ENCODE measurements at places on chromosomes 16 and 17. TPM values are rescaled to one million over a fixed set of nuclear protein-coding genes. Genes with fewer than 3 reads are reported as not detected.

- DNase-seq: no peak
Observed at GRCh38 chr17:6413065-6413464, 21.9 kb downstream of the AIPL1 start.

GRCh38 chr16:88658714-88659113, 4.2 kb downstream of the MVD start:
- peak; percentile 75 for DNase-seq

GRCh38 chr16:14524979-14525378, 105.1 kb downstream of the PARN start:
- DNase-seq: no peak

DNA sequence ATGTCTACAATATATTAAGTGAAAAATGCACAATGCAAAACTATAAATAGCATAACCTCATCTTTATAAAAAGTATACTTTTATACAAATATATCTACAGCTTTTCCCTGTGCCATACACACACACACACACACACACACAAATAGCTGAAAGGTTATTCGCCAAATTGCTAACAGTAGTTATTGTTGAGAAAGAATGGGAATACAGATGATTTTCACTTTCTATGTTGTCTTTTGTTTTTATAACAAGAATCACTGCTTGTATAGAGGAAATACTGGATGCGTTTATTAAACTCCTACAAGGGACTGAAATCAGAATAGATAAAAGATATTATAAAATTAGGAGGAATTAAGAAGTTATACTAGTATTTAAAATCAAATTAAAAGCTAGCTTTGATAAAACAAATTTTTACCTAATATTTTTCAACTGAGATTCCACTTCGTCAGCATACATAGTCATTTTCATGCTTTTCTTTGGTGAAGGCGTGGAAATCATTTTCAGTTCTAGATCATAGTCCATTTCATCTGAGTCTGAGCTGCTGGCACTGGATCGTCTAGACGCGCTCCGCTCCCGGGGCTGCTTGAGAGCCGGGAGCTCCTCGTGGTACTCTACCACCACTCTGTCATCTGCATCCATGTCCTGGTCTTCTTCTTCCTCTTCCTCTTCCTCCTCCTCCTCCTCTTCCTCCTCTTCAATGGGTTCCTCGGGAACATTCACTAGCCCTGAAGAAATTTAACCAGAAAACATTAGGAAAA, 17.0 kb upstream of the ITGAE start:
- DNase-seq: no peak

Gene C16orf54
- total RNA-seq: 2.6 TPM

DNA sequence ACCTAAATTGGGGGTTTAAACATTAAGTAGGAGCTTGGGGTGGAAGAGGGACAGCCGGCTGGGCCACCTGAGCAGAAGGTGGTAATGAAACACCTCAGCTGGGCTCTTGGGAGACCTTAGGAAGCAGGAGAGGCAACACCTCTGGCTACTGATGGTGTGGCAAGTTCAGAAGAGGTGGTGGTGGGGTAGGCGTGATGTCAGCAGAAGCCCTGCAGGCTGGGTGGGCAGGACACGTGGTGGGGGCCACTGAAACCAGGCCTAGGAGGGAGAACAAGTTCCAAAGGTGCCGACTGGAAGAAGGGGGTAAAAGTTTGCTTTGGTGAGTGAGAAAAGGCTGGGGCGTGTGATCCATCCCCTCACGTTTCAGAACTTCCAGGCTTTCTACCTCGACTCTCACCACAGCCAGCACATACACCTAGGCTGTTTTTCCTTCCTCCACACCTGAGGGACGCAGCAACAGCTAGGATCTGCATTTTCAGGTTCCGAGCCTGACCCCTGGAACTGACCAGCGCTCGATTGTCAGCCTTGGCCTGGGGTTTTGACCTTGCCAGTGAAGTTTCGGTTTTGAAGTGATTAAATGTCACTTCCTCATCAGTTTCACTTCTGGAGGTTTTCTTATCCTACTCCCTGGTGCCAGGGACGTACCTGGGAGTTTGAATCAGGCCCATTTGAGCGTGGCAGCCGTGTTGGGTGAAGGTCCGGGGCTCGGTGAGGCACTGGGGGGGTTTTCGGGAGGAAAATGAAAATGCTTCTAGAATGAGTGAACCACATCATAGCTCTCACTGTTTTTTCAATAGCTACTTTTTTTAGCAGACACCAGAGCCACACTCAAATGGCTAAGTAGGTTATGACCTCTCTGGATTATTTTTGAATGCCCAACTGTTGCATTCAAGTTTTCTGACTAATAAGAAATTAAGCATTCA, 10.0 kb downstream of the SNN start:
- peak; percentile 31 for DNase-seq

GRCh38 chr16:75181630-75182029, 25.3 kb downstream of the CTRB2 start:
- no peak for DNase-seq

Gene CTF1
- 6.2 TPM for total RNA-seq

DNA sequence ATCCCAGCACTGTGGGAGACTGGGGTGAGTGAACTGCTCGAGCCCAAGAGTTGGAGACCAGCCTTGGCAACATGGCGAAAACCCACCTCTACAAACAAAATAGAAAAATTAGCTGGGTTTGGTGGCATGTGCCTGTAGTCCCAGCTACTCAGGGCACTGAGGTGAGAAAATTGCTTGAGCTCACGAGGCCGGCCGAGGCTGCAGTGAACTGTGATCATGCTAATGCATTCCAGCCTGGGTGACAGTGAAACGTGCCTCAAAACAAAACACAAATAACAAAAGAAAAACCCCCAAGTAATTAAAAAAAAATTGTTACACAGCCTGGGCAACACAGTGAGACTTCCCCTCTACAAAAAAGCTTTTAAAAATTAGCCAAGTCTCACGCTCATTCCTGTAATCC, 5.0 kb downstream of the CCDC47 start:
- DNase-seq: no peak

DNA sequence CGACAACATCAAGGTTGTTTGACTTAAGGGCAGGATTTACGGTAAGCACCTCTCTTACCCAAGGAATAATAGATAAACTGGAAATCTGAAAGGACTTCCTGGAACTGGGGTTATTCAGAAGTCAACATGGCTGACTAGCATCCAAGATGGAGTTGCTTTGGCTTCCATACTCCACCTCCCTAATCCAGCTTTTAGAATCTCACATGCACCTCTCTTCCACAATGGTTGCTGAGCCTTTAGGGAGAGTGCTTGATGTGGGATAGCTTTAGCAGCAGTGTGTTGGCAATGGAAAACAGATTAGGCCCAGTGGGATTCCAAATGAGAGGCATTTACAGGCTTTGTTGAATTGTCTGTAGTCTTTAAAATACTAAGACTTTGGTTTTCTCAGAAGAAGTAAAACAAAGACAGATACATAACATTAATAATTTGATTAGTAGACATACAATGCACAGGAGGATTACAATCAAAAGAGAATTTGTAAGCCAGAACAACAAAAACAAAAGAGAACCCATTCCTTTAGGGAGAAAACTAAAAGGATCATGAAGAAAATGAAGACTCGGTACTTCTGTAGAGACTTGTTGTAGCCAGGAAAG, 222.0 kb downstream of the HS3ST3B1 start:
- no peak for DNase-seq

Gene VMO1
- total RNA-seq: 19.3 TPM

GRCh38 chr16:75810342-75810741, 84.1 kb upstream of the CPHXL start:
- DNase-seq: no peak

DNA sequence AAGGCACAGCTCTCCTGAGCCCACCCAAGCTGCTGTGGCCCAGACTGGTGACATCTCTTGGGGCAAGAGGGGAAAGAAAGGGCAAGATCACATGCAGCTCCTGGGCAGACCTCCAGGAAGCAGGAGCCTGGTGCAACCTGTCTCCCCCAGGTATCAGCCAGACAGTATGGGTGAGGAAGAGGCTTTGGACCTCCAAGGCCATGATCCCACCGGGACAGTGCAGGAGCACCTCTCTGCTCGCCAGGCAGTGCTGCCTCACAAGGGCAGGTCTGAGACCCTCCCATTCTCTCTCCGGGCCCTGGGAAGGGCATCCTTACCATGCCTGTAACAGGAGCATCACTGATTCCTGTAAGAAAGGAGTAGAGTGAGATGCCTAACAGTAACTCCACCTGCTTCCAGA, 25.6 kb upstream of the COG7 start:
- no peak for DNase-seq

DNA sequence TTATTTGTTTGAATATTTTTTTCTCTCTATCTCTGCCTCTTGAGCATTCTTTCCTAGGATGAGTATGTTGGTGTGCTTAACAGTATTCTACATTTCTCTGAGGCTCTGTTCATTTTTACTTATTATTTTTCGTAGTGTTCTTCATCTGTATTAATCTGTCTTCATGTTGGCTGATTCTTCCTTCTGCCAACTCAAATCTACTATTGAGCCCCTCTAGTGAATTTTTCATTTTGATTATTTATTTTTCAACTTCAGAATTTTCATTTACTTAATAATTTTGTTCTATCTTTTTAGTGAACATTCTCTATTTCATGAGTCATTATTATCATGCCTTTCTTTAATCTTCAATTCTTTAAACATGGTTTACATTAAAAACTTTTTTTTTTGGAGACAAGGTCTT, 3.2 kb upstream of the ST6GALNAC1 start:
- no peak for DNase-seq

- no peak for DNase-seq
Observed at GRCh38 chr16:8591451-8591850, 1.1 kb upstream of the TMEM114 start.

GRCh38 chr16:29790949-29791844, 646 bp downstream of the KIF22 start:
- DNase-seq: no peak

Gene PPP1R9B
- 64.4 TPM for total RNA-seq

Gene TEX19
- not detected for total RNA-seq

Gene ACE
- total RNA-seq: 6.6 TPM

All from aorta (tissue), 5 donors.